Left renal pelvis (tissue), 4 donors: ENCODE measurements at places on chromosomes 4 and X. TPM values are rescaled to one million over a fixed set of nuclear protein-coding genes. Genes with fewer than 3 reads are reported as not detected.

DNA sequence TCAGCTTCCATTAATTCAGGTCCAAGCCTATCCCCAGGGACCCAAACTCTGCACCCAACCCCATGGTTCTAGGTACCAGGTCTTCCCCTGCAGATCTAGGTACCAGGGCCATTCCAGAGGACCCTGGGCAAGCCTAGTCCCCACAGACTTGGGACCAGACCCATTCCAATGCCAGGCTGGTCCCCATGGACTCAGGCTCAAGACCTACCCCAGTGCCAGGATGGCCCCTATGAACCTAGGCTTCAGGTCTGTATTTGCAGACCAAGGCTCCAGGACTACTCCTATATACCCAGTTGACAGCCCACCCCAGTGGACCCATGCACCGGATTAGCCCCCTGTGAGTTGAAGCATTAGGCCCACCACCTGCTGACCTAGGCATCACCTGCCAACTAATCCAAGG lies 8.9 kb downstream of the MTHFD2L start:
- no peak for DNase-seq

AKAP4 gene
- polyA plus RNA-seq = 0.11 TPM

DNA sequence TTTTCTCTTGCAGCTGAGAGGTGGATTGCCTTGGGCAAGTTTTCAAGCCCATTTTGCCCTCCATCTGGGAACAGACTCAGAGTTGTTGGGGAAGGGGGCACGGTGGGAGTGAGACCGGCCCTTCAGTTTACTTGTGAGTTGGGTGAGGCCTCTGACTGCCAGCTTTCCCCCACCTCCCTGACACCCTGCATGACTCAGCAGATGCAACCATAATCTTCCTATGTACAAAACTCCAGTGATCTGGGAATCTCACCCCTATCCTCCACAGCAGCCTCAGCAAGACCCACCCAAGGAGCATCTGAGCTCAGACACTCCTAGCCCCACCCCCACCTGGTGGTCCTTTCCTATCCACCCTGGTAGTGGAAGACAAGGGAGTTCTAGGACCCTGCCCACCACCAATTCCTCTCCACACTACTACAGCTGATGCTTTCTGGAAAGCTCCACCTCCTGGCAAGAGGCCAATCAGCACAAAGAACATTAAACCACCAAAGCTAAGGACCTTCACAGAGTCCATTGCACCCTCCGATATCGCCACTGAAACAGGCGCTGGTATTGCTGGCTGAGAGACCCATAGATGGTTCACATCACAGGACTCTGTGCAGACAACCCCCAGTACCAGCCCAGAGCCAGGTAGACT lies 99.4 kb upstream of the STK26 start:
- DNase-seq = no peak

- DNase-seq = no peak
These were observed 344.8 kb downstream of the ANK2 start for GRCh38 chr4:113394108-113394729.

VGLL1 gene
- polyA plus RNA-seq = 10.2 TPM

- DNase-seq = no peak
These were observed 28.8 kb upstream of the PCSK1N start for GRCh38 chrX:48864210-48864609.

AFM gene
- 0.57 TPM for polyA plus RNA-seq

- no peak for DNase-seq
These were observed 35.2 kb downstream of the KDM6A start for GRCh38 chrX:44908153-44908552.

- DNase-seq = no peak
These were observed 280.8 kb downstream of the ANKRD50 start for GRCh38 chr4:124431653-124432192.

DNA sequence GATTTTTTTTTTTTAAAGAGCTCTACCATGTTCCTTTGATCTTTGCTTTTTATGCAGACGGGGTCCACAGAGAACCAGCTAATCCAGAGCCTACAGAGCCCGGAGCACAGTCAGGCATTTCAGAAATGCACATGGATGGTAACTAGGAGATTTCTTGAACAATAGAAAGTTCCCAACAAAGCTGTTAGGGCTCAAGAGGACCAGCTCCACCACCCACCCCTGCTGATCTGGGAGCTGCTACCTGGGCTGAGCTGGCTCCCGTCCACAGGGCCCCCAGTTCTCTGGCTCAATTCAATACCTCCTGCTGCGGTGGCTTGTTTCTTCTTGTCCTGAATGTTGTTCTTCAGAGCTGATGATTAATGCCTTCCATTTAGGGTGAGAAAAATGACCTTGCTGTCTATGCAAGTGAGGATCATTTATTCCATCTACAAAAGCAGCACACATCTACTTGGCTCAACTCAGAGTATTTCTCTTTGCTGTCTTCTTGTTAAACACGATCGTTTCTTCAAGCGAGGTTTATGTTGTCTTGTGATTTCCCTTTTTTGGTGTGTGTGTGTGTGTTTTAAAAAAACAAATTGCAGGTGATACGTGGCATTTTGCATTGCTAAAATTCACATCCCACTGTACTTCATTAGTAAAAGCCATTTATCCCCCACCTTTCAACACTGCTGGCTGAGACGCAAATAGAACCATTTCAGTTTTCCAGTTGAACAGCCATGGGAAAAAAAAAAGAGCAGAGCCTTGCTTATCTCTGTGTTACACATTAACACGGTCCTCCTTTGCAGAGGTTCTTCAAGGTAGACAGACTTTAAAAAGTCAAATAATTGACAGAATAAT lies 31.3 kb downstream of the IGFBP7 start:
- DNase-seq = no peak

DNA sequence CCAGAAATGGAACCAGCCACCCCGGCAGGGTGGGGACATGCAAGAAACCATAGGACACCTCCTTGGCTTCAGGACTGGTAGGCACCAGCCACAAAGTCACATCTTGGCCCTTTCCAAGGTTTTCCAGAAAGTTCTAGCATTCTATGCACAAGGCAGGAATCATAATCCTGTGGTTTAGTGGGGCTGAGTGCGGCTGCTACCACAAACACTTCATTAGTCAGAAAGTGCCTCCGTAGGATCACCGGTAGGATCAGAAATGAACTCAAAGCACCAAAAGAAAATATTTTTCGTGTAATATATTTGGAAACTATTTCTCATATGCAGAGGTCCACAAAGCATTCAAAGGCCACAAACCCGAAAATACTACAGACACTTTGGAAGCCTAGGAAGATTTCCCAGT lies 191.7 kb downstream of the PTTG2 start:
- DNase-seq = no peak

MND1 gene
- polyA plus RNA-seq = 22.7 TPM

FANCB gene
- polyA plus RNA-seq = 4.2 TPM

- DNase-seq = no peak
These were observed 77.3 kb upstream of the IGSF1 start for GRCh38 chrX:131366407-131366806.

- DNase-seq = no peak
These were observed 902.7 kb upstream of the EPHA5 start for GRCh38 chr4:66572949-66573348.

DNA sequence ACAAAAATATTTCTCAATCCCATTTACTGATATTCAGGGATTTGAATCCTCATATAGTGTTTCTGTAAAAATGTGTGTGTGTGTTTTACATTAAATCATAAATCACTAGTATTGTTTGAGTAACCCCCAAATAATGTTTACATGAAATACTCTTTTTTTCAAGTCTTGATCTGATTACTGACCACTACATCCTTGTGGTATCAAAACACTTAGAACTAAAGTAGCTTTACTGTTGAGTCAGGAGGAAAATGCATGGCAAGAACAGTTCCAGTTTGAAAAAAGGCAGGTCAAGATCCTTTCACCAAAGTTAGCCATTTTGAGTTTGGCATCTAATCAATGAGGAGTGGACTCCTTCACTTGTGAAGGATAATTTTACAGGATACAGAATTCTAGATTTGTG lies 3.6 kb upstream of the WDR19 start:
- no peak for DNase-seq

DNA sequence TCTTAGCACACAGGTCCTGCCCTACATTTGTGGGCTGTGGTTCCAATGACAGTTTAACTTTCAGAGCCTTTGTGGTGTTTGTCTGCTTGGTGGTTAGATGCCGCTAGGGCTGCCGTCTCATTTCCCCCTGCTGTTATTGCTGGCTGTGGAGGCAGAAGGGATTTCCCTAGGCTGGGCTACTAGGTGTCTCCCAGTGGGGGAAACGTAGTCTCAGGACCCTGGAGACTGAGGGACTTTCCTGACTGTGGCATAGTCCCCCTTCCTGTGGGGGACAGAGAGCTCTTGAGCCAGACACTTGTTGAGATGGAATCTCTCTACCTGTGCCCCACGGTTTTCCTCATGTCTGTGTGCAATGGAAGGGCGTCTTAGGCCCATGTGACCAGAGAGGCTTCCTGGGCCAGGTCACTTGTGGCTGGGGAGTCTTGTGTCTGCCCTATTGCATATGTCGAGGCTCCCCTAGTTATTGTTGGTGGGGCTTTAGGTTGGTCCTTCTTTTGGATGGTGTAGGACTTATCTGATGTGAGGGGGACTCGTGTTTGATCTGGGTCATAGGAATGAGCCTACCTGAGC lies 68.2 kb downstream of the ARHGAP10 start:
- no peak for DNase-seq

GRCh38 chr4:14878681-14879080 lies 123.6 kb upstream of the CPEB2 start:
- DNase-seq = no peak

DNA sequence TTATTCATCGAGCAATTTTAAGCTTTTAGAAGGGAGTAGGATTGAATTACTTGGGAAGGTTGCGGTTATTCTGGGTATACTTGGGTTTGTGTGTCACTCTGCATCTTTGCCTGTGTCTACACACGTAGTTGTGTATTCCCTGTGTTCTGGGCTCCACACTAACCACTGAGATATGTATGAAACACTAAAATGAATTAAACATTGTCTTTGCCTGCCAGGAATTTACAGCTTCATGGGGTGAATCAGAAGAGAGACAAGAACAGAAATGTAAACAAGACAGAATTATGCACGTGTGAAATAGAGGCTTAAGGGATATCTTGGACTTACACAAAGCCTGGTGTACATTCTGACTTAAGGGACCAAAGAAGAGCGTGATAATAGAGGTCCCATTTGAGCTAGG lies 228.5 kb downstream of the AFF2 start:
- no peak for DNase-seq

SLC16A2 gene
- 64.2 TPM for polyA plus RNA-seq

DNA sequence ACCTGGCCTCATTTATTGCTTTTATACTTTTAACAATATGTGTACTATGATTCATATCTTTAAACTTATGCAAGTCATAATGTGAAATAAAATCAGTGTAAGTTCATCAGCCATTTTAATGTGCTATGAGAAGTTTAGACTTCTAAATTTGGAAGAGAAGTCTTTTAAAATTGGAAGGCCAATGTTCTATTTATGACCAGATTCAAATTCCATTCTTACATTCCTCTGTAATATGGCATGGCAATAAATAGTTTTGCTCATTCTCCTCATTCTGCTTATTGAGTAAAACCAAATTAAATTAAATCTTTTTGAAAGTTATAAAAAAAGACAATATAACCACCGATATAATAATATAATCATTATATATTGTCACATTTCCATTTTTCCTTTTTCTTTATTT lies 126.2 kb downstream of the SORBS2 start:
- DNase-seq = no peak

DNA sequence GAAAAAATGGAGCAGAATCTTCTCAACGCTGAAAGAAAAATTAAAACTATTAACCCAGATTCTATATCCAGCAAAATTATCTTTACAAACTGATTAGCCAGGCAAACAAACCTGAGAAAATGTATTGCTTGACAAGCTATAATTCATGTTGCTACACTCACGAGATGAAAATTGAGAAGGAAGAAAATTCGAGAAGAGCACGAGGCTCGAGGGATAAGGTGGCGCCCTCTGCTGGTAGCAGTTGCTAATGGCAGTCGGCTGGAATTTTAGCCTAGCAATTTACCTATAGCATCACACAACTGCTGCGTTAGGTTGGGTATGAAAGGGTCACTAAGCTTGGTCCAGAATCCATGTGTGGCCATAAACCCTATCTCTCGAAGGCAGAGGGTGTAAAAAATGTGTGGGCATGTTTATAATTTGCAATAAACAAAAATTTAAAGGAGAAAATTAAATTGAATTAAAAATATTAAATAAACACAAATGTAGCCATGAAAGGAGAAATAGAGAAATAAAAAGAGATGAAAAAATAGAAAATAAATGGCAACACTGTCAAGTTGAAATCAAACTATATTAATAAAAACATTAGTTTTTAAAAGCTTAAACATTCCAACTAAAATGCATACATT lies 126.6 kb downstream of the PPP4R3C start:
- DNase-seq = peak; percentile 1

IL3RA gene
- polyA plus RNA-seq = 14.7 TPM

DNA sequence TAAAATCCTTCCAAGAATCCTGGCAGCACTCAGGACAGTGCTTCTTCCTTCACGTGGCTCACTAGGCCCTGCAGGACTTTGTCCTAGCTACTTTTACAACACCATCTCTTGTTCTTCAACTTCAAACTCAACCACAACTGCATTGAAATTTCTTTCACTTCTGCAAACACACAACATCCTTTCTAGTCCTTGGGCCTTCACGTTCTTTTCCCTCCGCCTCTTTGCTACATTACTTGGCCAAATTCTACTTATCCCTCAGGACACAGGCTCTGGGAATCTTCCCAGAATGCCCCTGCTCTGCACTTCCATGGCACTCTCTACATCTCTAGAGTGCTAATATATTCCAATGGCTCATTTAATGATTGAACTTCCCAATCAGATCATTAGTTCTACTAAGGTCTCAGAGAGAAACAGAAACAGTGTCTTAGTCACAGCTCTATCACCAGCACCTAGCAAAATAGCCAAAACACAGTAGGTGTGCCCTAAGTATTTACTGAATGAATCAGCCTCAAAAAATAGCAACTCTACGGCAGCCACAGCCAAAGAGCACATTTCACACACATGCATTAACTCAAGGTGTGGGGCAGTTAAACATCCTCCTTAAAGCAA lies 73.3 kb downstream of the MANBA start:
- DNase-seq = no peak
